ENCODE measurements at places on chromosomes 13 and 19. TPM values are rescaled to one million over a fixed set of nuclear protein-coding genes. Genes with fewer than 3 reads are reported as not detected.

The WDR87 gene
- total RNA-seq = not detected

The CYP4F3 gene
- not detected for total RNA-seq

The PEG3 gene
- total RNA-seq = not detected

The CYP4F8 gene
- not detected for total RNA-seq

The C2CD4C gene
- total RNA-seq = 4.1 TPM

The CLEC4G gene
- total RNA-seq = not detected

The TRIM13 gene
- 18.4 TPM for total RNA-seq

The FZR1 gene
- 45.5 TPM for total RNA-seq

The FAM83E gene
- total RNA-seq = 1.6 TPM

The FPR1 gene
- not detected for total RNA-seq

DNA sequence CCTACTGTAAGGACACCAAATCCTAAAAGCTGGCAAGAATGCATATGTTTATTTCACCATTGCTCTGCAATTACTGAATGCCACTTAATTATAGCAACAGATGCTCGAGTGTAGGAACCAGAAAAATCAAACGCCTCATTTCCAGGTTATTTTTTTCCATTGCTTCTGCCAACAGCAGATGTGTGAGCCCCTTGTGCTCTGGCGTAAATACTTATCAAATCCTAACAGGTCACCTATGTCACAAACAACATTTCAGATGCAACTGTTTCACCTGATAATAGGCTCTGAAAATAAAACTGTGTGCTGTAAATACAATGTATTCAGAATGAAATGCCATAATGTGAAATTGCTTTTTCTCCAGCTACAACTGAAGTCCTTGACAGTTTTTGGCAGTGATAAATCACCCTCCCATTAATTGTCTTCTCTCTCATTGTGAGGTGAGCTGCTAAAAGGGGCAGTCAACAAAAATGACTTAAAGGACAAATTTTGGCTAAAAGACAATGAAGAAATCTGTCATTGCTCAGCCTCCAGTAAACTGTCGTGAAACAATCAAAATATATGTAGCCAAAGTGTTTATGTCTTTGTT is 344.0 kb downstream of the DACH1 start:
- DNase-seq = no peak
- no peaks in the 10 kb centered on the region for H3K4me1 ChIP-seq
- no peak overlapping the region for H3K4me3 ChIP-seq
- no peaks in the 10 kb centered on the region for H3K27me3 ChIP-seq
- H3K27ac ChIP-seq = no peak overlapping the region

DNA sequence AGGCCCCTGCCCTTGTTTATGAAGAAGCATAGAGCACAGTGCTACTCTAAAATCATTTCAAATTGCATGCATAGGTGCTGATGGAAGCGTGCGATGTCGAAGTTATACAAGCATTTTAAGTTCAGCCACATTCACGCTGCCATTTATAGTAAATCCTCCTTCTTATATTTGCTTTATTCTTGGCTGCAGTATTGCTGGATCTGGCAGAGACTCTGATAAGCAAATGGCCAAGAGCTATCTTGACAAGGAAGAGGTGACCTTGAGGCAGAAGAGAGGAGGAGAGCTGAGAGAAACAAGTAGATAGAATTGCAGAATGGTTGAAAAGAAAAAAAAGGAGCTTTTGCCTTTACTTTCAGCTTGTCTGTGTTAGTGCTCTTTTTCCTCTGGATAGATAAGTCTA is 18.9 kb upstream of the MYO16 start:
- peak overlapping the region; percentile 75 for H3K27ac ChIP-seq
- H3K4me1 ChIP-seq = peaks cover 18% of the 10 kb centered on the region
- no peaks in the 10 kb centered on the region for H3K27me3 ChIP-seq
- no peak for DNase-seq
- no peak overlapping the region for H3K4me3 ChIP-seq

DNA sequence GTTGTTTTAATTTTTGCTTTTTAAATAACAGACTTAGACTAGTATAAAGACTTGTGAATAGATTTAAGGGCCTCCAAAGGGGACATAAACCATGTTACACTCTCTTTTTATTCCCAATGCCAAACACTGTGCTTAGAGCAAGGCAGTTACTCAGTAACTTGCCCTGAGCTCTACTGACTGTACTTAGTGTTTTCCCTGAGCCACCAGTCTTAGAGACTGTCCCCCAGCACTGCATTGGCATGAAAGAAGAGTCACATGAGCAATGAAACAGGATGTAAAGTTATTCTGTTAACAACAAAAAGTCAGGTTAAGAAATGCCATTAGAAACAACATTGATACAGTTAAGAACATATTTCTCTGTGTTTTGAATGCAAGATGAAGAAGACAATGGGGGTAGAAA is 187.9 kb downstream of the TBC1D4 start:
- H3K36me3 ChIP-seq = peaks cover 7% of the 10 kb centered on the region
- no peak overlapping the region for H3K27ac ChIP-seq
- no peaks in the 10 kb centered on the region for H3K27me3 ChIP-seq

DNA sequence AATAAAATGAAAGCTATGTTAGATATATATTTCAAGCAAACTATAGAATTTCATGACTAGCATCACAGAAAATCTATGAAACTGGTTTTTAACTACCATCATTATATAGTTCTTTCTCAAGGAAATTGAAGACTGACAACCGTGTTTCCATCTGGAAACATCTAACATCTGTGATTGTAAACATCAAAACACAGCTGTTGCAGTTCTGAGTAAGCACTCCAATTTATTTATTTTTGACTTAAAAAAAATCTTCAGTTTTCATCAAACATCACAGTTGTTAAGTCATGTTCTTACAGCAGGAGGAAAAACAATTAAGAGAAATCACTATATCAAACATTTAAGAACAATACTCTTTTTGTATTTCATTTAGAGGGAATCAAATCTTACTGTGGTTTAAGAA is 1653.0 kb upstream of the MIR17HG start:
- no peak overlapping the region for H3K4me3 ChIP-seq
- H3K4me1 ChIP-seq = no peaks in the 10 kb centered on the region
- H3K27ac ChIP-seq = no peak overlapping the region
- H3K27me3 ChIP-seq = no peaks in the 10 kb centered on the region

DNA sequence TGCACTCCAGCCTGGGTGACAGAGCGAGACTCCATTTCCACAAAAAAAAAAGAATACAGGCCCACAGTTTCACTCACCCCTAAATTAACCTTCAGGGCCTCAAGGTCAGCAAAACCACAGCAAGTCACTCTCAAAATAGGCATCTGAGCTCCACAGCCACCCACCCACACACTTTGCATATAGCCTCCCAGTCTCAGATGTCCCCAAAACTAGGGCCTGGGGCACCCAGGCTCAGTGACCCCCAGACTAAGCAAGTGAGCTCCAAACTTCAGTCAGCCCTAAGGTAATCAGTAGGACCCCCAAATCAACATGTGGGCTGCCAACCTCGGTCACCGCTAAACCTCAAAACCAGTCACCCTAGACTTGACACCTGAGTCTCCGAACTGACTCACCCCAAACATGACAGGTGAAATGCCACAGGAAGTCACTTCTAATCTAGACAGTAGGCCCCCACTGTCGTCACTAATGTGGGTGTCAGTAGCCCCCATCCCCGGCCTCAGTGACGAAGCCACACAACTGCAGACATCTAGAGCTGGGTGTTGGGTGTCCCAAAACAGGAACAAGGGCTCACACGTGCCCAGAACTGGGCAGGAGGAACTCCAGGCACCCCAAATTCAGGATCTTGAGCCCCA is 13.9 kb downstream of the RABAC1 start:
- DNase-seq = no peak
- H3K4me1 ChIP-seq = no peaks in the 10 kb centered on the region
- no peak overlapping the region for H3K27ac ChIP-seq
- H3K27me3 ChIP-seq = peaks cover 17% of the 10 kb centered on the region

- H3K4me1 ChIP-seq = no peaks in the 10 kb centered on the region
- H3K27me3 ChIP-seq = no peaks in the 10 kb centered on the region
- H3K4me3 ChIP-seq = no peak overlapping the region
- no peaks in the 10 kb centered on the region for H3K36me3 ChIP-seq
Measured at GRCh38 chr19:29171525-29171924, 41.4 kb downstream of the UQCRFS1 start.

DNA sequence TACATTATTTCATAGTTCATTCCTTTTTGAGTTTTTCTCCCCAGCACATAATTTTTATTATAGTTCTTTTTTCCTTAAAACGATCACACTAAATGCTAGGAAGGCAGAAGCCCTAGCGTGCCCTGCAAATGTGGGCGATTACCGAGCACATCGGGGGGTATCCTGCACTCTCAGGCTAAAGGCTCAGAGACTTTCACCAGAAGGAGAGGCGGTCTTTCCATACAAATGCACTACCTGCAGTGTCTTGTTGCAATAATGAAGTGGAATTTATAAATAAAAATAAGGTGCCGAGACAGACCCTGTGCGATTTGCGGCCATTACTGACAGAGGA is 29.3 kb upstream of the SPACA7 start:
- no peak overlapping the region for H3K4me3 ChIP-seq
- no peak overlapping the region for H3K27ac ChIP-seq
- H3K27me3 ChIP-seq = peaks cover 75% of the 10 kb centered on the region
- no peaks in the 10 kb centered on the region for H3K36me3 ChIP-seq

- no peaks in the 10 kb centered on the region for H3K27me3 ChIP-seq
- H3K36me3 ChIP-seq = peaks cover 27% of the 10 kb centered on the region
- no peak for DNase-seq
- no peak overlapping the region for H3K27ac ChIP-seq
Measured at GRCh38 chr19:19327672-19328071, 7.0 kb downstream of the MAU2 start.

GRCh38 chr13:113064534-113065405 is 40.8 kb upstream of the F7 start:
- no peak overlapping the region for H3K4me3 ChIP-seq
- no peak for DNase-seq
- H3K4me1 ChIP-seq = no peaks in the 10 kb centered on the region
- no peaks in the 10 kb centered on the region for H3K36me3 ChIP-seq
- H3K27ac ChIP-seq = no peak overlapping the region
- H3K27me3 ChIP-seq = no peaks in the 10 kb centered on the region

DNA sequence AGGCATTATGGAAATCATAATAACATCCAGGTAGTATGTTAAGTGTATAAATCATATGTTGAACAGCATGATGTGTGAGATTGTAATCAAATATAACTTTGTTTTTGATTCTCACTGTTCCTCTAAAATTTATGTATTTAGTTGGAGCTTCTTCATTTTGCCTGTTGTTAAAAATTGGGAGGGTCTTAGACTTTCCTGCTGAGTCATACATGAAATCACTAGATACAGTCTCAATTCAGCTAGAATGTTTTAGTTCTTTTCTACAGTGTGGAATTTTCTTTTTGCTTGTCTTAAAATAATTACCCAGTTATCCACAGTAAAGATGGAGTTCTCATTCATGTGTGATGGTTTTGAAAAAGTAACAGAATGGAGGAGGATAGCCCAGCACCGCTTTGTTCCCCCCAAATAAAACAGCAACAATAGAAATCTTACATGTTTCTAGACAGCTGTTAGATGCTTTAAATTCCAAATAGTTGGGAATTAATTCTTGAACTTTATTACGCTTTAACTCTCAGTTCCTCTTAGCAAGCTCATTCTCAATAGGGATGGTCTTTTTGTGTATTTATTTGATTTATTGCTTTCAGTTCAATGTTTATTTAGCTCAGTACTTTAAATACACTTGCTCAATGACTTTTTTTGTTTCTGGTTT is 109.5 kb downstream of the PDS5B start:
- peak; percentile 3 for DNase-seq
- H3K36me3 ChIP-seq = peaks cover 13% of the 10 kb centered on the region

DNA sequence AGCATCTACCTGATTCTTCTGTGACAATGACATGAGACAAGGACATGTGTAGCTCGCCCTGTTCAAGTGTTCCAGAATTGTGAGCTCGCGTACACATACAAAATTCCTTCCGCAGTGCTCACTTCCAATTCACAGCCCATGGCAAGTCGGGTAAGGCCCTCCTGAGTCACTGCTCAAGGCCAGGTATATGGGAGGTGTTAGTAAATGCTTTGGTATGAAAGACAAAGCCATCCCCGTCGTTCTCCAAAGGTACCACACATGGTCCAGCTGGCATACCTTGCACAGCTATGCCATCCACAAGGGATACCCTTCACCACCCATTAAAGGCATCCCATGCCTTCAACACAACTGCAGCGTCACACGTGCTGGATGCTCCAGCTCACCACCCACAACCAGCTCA is 4.4 kb upstream of the ELL start:
- no peaks in the 10 kb centered on the region for H3K27me3 ChIP-seq
- H3K36me3 ChIP-seq = peaks cover under 1% of the 10 kb centered on the region
- no peak overlapping the region for H3K4me3 ChIP-seq
- H3K4me1 ChIP-seq = no peaks in the 10 kb centered on the region
- DNase-seq = no peak

DNA sequence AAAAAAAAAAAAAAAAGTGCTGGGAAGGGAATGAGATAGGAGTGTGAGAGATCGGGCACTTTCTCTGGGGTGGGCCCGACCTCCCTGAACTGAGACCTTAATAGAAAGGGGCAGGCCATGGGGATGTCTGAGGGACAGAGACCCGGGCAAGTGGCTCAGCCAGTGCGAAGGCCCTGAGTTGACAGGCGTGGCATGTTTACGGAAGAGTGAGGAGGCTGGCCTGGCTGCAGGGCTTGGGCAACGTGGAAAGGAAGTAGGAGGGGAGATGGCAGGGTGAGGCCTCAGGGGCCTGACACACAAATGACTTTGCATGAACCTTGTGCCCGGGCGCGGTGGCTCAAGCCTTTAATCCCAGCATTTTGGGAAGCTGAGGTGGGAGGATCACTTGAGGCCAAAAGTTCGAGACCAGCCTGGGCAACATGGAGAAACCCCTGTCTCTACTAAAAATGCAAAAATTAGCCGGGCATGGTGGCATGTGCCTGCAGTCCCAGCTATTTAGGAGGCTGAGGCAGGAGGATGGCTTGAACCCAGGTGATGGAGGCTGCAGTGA is 13.9 kb downstream of the FCHO1 start:
- H3K36me3 ChIP-seq = no peaks in the 10 kb centered on the region
- no peak overlapping the region for H3K27ac ChIP-seq
- H3K4me1 ChIP-seq = no peaks in the 10 kb centered on the region
- H3K27me3 ChIP-seq = no peaks in the 10 kb centered on the region
- no peak overlapping the region for H3K4me3 ChIP-seq

DNA sequence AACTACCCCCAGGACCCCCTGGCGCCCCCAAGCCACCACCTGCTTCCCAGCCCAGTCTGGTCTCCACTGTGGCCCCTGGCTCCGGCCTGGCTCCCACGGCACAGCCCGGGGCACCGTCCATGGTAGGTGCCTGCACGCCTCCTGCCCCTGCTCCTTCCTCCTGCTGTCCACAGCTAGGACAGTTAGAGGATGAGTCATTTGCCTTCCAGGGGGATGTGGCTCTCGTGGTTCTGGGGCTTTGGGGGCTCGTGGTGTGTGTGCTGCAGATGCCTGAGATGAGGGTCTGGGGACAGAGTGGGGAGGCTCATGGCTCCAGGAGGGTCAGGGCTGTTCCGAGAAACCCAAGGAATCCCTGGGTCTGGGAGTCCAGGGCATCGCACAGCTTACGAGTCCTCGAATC is 12.7 kb downstream of the MED25 start:
- no peak overlapping the region for H3K27ac ChIP-seq
- no peak overlapping the region for H3K4me3 ChIP-seq
- peaks cover 27% of the 10 kb centered on the region for H3K36me3 ChIP-seq
- no peaks in the 10 kb centered on the region for H3K27me3 ChIP-seq
- no peak for DNase-seq

- no peak for DNase-seq
- peaks cover 15% of the 10 kb centered on the region for H3K27me3 ChIP-seq
- H3K36me3 ChIP-seq = no peaks in the 10 kb centered on the region
- no peak overlapping the region for H3K4me3 ChIP-seq
- H3K27ac ChIP-seq = no peak overlapping the region
Measured at GRCh38 chr13:111845621-111846351, 221.2 kb upstream of the SOX1 start.

GRCh38 chr13:48562296-48563066 is 29.6 kb upstream of the RCBTB2 start:
- no peak overlapping the region for H3K27ac ChIP-seq
- no peaks in the 10 kb centered on the region for H3K27me3 ChIP-seq
- H3K4me3 ChIP-seq = no peak overlapping the region
- no peak for DNase-seq
- H3K4me1 ChIP-seq = no peaks in the 10 kb centered on the region
